ENCODE measurements at places on chromosomes 1 and 21.
A peak's percentile ranks its signal among the peaks of the same experiment; 100 is the strongest.

- no peaks in the 10 kb centered on the region for H3K27me3 ChIP-seq
- H3K4me1 ChIP-seq = no peaks in the 10 kb centered on the region
- no peak overlapping the region for H3K27ac ChIP-seq
- H3K4me3 ChIP-seq = no peak overlapping the region
- no peak for DNase-seq
Observed at GRCh38 chr1:175792136-175792535, 48.7 kb upstream of the TNR start.

DNA sequence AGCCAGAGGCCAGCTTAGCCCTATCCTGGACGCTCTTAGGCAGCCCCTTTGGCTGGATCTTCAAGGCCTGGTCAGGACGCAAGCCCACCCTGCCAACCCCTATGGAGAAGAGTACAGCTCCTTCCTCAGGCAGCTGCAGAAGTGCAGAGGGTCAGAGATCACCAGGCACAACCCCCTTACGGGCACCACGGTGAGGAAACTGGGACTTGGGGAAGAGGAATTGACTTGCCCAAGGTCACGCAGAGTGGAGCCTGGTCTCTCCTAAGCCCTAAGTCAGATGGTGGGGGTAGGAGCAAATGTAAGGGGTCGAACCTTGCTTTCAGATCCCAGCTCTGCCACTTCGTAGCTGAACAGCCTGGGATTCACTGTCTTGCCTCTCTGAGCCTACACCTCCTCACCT, 3.7 kb downstream of the E2F2 start:
- no peak overlapping the region for H3K27ac ChIP-seq
- DNase-seq = no peak
- H3K4me1 ChIP-seq = peaks cover 20% of the 10 kb centered on the region
- H3K4me3 ChIP-seq = no peak overlapping the region
- H3K36me3 ChIP-seq = no peaks in the 10 kb centered on the region
- H3K27me3 ChIP-seq = no peaks in the 10 kb centered on the region

- H3K4me3 ChIP-seq = no peak overlapping the region
- H3K36me3 ChIP-seq = no peaks in the 10 kb centered on the region
- H3K4me1 ChIP-seq = no peaks in the 10 kb centered on the region
- H3K27ac ChIP-seq = no peak overlapping the region
Observed at GRCh38 chr1:114696810-114697209, 1.5 kb upstream of the AMPD1 start.

DNA sequence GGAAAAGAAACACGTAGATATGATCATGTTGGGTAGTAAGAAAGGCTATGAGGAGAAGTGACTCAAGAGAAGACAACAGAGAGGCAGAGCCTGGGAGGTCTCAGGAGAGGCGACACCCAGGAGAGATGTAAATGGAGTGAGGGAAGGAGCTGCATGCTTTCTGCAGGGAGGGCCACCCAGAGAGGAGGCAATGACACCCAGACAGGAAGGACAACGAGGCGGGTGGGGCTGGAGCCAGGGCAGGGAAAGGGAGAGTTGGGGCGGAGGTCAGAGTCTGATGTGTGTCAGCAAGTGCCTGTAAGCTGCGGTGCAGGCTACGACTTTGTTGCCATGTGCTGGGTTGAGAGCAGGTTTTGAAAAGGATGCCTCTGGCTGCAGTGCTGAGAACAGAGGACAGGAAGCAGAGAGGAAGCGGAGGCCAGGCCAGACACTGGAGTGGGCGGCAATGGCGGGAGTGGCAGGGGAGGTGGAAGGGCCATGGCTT, 31.3 kb downstream of the SLC1A7 start:
- H3K27ac ChIP-seq = no peak overlapping the region
- peaks cover 4% of the 10 kb centered on the region for H3K27me3 ChIP-seq
- no peak overlapping the region for H3K4me3 ChIP-seq
- no peak for DNase-seq
- H3K4me1 ChIP-seq = no peaks in the 10 kb centered on the region

GRCh38 chr1:245772325-245772724, 617.5 kb downstream of the KIF26B start:
- no peaks in the 10 kb centered on the region for H3K4me1 ChIP-seq
- H3K36me3 ChIP-seq = no peaks in the 10 kb centered on the region
- no peak overlapping the region for H3K27ac ChIP-seq
- DNase-seq = no peak
- H3K27me3 ChIP-seq = no peaks in the 10 kb centered on the region

DNA sequence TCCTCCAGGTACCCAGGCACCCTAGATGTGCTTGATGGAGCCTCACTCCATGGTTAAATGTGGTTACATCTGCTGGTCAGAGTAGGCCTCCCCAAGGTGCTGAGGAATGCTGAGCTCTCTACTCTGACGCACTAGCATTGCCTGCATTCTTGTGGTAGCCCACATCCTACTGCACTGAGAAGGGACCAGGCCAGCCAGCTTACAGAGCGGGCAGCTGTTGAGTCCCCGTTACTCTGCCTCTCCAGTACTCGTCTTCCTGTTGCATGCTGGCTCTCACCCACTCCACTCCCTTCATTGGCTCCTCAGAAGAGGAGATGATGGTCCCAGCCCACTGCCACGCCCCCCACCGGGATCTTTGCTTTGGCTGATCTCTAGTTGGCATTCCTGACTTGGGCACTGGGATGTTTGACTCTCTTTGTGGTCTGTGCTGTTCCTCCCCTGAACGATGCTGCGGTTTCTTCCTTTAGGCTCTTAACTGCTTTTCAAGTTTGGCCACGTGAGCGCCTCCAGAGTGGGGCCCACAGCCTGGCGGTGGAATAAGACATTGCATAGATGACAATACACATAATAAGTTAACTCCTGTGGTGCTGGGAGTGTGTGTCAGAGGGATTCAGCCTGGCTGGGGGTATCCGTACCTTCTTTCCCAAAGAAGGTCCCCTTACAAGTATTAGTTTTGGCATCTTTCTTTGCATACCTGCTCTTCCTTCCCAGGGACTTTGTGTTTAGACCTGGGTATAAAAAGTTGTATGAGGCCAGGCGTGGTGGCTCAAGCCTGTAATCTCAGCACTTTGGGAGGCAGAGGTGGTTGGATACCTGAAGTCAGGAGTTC, 18.6 kb downstream of the AZIN2 start:
- peak overlapping the region; percentile 91 for H3K27ac ChIP-seq
- peak; percentile 99 for DNase-seq
- H3K4me1 ChIP-seq = no peaks in the 10 kb centered on the region
- H3K27me3 ChIP-seq = no peaks in the 10 kb centered on the region
- H3K36me3 ChIP-seq = no peaks in the 10 kb centered on the region

DNA sequence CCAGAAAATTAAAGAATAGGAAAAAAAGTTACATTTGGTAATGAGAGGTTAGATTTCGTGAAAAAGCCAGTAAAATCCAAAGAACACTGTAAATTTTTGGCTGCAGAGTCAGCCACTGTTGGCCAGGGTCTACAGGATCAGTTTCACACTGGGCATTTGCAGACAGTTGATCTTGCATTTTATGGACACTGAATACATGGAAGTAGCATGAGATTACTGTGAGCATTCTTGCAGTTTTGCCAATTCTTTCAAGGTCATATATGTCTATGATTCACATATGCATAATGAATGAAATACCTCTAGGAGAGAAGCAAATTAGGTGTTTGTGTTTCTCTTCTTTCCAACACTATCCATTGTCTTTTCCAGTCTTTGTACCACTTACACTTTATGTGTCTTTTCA, 200.8 kb upstream of the DPYD start:
- H3K27me3 ChIP-seq = no peaks in the 10 kb centered on the region
- no peak overlapping the region for H3K4me3 ChIP-seq
- no peak for DNase-seq
- H3K4me1 ChIP-seq = no peaks in the 10 kb centered on the region

DNA sequence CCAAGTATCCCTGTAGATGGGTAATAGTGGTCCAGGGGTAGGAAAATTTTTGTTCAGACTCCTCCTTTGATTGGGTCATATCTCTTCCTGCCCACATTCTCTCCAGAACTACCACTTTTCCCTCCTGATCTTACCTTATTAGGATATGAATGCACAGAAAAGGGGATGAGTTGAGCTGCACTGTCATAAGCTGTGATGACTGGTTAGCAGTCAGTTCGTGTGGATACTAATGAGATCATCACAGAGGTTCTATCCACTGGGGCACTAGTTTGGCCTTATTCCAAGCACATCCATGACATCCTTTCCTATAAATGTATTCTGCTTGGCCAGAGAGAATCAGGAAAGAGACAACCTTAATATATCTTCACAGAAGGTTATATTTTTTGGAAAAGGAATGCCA, 22.1 kb upstream of the TBX15 start:
- DNase-seq = no peak
- H3K4me1 ChIP-seq = peaks cover 4% of the 10 kb centered on the region
- H3K27me3 ChIP-seq = peaks cover 3% of the 10 kb centered on the region
- no peaks in the 10 kb centered on the region for H3K36me3 ChIP-seq

- no peak overlapping the region for H3K27ac ChIP-seq
- DNase-seq = no peak
- H3K27me3 ChIP-seq = no peaks in the 10 kb centered on the region
- no peaks in the 10 kb centered on the region for H3K4me1 ChIP-seq
- no peak overlapping the region for H3K4me3 ChIP-seq
Observed at GRCh38 chr21:20108016-20108415, 890.2 kb upstream of the NCAM2 start.

GRCh38 chr1:82704966-82705365, 904.2 kb downstream of the ADGRL2 start:
- H3K27ac ChIP-seq = no peak overlapping the region
- no peak overlapping the region for H3K4me3 ChIP-seq
- no peak for DNase-seq

GRCh38 chr1:234726359-234726943, 116.5 kb upstream of the IRF2BP2 start:
- no peak overlapping the region for H3K4me3 ChIP-seq
- no peak for DNase-seq
- peak overlapping the region; percentile 98 for H3K27ac ChIP-seq
- peaks cover 35% of the 10 kb centered on the region for H3K4me1 ChIP-seq
- H3K36me3 ChIP-seq = no peaks in the 10 kb centered on the region
- no peaks in the 10 kb centered on the region for H3K27me3 ChIP-seq

DNA sequence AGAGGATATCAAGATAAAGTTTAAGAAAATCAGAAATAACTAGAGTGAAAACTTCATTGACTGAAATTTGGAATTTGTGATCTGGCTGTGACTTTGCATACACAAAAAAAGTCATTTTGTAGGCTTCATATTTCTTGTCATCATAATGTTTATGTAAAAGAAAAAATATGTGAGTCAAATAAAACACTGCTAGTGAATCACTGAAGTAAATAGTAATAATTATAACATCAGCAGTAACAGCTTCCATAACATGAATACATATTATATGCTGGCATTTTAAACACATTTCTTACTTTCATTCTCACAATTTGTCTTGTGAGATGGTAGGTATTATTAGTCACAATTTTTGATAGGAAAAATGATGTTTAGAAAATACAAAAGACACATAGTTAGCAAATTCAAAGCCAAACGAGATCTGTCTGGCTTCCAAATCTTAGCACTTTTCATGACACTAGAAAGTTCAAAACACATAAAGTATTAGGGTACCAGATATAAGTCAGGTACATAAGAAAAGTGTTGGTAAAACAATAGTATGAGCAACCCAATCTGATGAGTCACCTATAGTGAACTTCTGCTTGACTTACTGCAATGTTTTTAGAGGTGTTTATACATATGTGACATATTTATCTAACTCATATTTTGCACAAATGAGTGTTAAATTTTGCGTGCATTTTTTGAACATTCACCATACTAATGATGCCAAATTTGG, 241.0 kb upstream of the SNX7 start:
- no peak overlapping the region for H3K27ac ChIP-seq
- no peak for DNase-seq
- H3K27me3 ChIP-seq = no peaks in the 10 kb centered on the region

DNA sequence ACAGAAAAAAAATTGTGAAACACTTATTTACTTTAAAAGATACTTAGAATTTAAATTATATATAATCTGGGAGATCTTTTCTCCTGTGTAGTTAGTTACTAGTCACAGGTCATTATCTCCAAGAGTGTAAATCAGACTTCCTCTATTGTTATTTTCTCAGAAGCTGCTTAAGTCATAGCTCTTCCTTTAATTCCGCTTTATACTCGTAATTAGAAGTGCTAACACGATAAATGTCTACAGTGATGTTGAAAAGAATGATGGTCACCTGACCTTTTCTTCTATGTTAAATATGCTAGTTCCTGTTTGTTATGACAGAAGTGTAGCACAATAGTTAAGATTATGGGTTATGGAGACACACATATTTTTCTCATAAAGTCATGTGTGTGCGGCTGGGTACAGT, 123.6 kb downstream of the TGFB2 start:
- DNase-seq = no peak
- H3K4me1 ChIP-seq = no peaks in the 10 kb centered on the region
- no peak overlapping the region for H3K27ac ChIP-seq
- no peak overlapping the region for H3K4me3 ChIP-seq

DNA sequence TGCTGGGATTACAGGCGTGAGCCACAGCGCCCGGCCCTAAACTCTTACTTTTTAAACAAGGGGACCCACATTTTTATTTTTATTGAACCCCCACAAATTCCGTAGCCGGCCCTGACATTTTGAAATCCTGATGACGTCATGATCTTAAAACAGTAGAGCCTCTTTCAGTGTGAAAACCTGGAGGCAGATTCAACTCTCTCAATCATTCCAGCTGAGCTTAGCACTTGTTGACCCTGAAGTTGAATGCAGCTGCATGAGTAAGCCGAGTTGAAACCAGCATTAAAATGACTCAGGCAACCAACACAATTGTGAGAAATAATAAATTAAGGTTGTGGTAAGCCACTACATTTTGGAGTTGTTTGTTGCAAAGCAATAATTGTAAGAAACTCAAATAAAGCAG, 93.9 kb upstream of the ADGRL4 start:
- H3K36me3 ChIP-seq = no peaks in the 10 kb centered on the region
- no peaks in the 10 kb centered on the region for H3K27me3 ChIP-seq
- no peak overlapping the region for H3K4me3 ChIP-seq
- H3K4me1 ChIP-seq = no peaks in the 10 kb centered on the region

DNA sequence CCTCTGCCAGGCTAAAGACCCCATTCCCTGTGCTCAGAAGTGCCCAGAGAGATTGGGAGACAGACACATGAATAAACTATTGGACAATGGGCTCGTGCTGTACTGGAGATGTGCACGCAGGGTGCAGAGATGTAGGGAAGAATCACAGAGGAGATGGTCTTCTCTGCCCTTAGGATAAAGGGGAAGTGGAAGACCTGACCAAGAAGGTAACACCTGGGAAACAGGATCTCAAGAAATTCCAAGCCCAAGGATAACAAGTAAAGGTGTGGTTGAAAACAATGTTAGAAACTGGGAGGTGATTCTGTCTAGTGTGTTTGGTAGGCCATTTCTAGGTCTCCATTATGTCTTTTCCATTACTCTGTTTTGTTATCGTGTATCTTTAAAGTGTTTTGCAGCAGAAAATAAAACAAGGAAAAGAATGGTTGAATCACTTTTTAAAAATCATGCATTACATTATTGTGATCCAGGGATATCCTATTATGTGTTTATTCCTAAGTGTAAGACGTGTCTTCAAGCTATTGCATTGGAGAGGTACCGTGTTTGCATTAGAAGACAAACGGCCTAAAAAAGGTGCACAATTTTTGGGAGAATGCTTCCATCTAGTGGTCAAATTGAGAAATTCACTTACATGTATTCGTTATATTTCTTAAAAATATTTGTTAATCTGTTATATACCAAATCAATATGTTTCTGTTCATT, 40.8 kb upstream of the KCTD3 start:
- H3K4me1 ChIP-seq = no peaks in the 10 kb centered on the region
- no peaks in the 10 kb centered on the region for H3K36me3 ChIP-seq
- DNase-seq = no peak
- H3K27ac ChIP-seq = no peak overlapping the region
- no peak overlapping the region for H3K4me3 ChIP-seq

Measured in breast epithelium (tissue), 4 donors.